ENCODE measurements at places on chromosomes 5 and 9. TPM values are rescaled to one million over a fixed set of nuclear protein-coding genes. Genes with fewer than 3 reads are reported as not detected.

DNA sequence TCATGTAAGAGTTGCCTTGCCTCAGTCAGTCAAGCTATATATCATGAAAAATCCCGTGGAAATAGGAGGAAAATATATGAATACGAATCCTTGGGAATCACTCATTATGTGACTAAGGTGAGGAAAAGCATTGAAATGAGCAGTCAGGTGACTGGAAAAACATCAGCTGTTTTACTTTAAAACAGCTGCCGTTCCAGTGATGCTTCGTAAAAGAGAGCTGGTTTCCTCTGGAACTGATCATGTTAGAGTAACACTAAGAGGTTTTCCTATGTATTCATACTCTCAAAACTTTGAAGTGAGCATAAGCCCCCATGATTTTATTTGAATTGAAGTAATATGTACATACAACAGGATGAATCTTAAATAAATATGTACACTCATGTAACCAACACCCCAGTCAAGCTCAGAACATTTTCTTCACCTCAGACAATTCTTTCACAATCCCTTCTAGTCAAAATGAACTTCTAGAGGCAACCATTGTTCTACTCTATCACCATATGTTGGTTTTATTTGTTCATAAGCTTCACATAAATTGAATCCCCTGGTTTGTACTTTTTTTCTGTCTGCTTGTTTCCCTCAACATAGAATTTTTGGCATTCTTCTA is 107.7 kb downstream of the SLC25A46 start:
- DNase-seq = no peak
- no peak overlapping the region for H3K27ac ChIP-seq
- H3K4me1 ChIP-seq = no peaks in the 10 kb centered on the region
- H3K36me3 ChIP-seq = no peaks in the 10 kb centered on the region
- H3K27me3 ChIP-seq = no peaks in the 10 kb centered on the region

GRCh38 chr9:37916471-37917312 is 12.8 kb upstream of the SLC25A51 start:
- H3K4me1 ChIP-seq = no peaks in the 10 kb centered on the region
- H3K36me3 ChIP-seq = no peaks in the 10 kb centered on the region
- H3K4me3 ChIP-seq = no peak overlapping the region

GRCh38 chr5:178198706-178199105 is 5.6 kb upstream of the HNRNPAB start:
- no peak for DNase-seq
- no peak overlapping the region for H3K4me3 ChIP-seq
- H3K4me1 ChIP-seq = no peaks in the 10 kb centered on the region
- no peak overlapping the region for H3K27ac ChIP-seq

The FBP2 gene
- total RNA-seq = not detected

- H3K36me3 ChIP-seq = no peaks in the 10 kb centered on the region
- H3K4me1 ChIP-seq = no peaks in the 10 kb centered on the region
- DNase-seq = no peak
Measured at GRCh38 chr9:79610019-79610631, 38.4 kb downstream of the TLE4 start.

The PCDHB9 gene
- 4.1 TPM for total RNA-seq

DNA sequence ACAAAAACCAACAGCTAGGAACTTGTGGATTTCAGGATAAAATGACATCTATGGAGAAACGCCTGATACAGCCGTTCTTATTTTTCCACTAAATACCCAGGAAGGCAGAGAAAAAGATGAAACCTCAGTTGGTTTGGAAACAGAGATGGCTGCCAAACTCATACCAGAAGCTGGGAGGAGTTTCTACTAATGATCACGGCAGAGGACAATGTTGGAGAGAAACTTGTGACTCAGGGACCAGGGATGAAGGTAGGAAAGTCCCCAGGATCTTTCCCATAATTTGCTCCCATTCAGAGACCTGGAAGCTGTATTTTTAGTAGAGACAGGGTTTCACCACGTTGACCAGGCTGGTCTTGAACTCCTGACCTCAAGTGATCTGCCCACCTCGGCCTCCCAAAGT is 187.1 kb upstream of the IER5L start:
- no peak overlapping the region for H3K27ac ChIP-seq
- no peak for DNase-seq
- H3K4me3 ChIP-seq = no peak overlapping the region
- no peaks in the 10 kb centered on the region for H3K36me3 ChIP-seq
- H3K27me3 ChIP-seq = no peaks in the 10 kb centered on the region

The ADRA1B gene
- total RNA-seq = 2.9 TPM

GRCh38 chr9:76405868-76406267 is 11.6 kb upstream of the RFK start:
- H3K27me3 ChIP-seq = no peaks in the 10 kb centered on the region
- no peaks in the 10 kb centered on the region for H3K4me1 ChIP-seq
- no peaks in the 10 kb centered on the region for H3K36me3 ChIP-seq
- H3K4me3 ChIP-seq = no peak overlapping the region
- DNase-seq = no peak
- H3K27ac ChIP-seq = no peak overlapping the region

- H3K27ac ChIP-seq = no peak overlapping the region
- H3K4me1 ChIP-seq = no peaks in the 10 kb centered on the region
Measured at GRCh38 chr5:88808153-88808552, 74.8 kb downstream of the MEF2C start.

DNA sequence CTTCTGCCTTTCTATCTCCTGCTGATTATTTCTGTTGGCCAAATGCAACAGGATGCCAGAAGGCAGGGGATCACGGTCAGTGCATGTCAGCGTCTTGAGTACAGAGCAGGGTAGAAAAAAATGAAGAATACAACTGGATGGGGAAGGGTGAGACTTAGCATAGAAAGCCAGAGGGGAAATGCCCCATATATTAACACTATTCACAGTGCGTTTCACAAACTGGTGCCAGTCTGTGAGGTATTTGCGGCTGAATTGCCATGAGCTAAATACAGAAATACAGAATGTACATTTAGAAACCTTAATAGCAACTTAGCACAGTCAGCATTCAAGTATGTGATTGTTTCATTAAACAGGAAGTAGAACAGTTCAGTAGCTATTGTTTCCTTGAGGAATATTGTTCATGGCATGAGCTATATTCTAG is 31.0 kb upstream of the SLC1A3 start:
- DNase-seq = no peak
- H3K27me3 ChIP-seq = no peaks in the 10 kb centered on the region

DNA sequence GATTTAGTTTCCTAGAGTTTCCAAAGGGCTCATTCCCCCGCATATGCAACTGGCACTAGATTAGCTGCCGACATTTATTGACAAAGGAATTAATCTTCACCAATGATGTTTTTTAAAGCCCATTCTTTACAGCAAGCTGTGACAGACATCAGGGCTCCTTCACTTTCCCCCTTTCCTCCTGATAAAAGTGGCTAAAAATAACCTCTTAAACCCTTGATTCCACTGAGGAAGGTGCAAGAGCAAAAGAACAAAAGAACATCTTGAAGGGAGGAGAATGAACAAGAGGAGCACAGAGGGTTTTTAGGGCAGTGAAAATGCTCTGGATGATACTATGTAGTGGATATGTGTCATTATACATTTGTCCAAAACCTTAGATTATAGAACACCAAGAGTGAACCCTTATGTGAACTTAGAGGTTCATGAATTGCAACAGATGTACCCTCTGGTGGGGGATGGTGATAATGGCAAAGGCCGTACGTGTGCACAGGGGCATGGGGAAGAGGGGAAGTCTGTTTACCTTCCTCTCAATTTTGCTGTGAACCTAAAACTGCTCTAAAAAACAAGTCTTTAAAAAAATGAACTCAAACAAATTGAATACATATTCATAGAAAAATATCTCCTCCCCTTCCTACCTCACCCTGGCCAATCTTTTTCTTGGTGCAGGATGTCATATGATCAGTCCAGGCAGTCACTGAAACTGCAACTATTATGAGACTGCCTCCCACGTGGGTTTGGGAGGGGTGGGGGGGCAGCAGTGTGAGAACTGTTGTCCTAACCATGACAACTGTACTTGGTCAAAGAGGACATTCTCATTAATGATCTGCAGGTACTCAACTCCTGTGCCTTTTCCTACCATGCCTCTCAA is 83.0 kb downstream of the MARCHF3 start:
- H3K4me3 ChIP-seq = no peak overlapping the region
- no peak overlapping the region for H3K27ac ChIP-seq
- H3K36me3 ChIP-seq = no peaks in the 10 kb centered on the region
- H3K4me1 ChIP-seq = no peaks in the 10 kb centered on the region
- DNase-seq = no peak
